ENCODE measurements at places on chromosomes 2 and 18.

GRCh38 chr2:64400733-64401528, 53.0 kb upstream of the LGALSL start:
- DNase-seq, result no peak

DNA sequence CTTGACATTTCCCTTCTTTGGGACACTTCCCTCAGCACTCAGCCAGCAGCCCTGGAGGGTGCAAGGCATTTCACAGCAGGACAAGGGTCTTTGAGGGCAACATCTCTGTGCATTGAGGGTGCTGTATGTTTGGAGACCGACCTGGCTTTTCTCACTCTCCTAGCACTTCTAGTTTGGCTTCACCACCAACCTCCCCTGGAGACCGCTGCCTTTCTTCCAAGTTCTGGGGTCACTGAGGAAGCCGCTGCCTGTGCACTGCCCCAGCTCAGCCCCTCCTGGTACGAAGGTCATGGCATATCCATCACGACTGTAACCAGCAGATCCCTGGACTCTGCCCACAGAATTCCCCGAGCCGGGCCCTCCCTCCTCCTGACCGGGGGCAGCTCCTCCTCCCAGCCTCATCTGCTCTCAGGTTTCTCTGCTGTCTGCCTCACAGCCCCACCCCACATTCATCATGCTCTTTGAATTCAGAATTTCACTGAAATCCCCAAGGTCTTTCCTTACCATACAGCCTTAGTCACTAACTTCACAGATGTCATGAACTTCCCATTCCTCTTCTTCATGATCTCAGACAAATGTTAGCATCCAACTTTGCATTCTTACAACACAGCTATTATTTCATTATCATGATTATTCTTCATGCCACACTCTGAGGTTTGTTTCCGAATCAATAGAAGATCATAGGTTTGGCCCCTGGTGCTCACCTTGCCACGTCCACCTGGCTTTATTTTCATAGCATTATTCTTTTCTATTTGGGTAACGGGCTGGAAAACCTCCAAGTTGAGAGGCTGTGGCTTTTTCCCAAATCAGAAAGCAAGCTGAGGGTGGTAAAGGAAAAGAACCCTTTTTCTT, 113.0 kb upstream of the COPS8 start:
- no peak for DNase-seq

GRCh38 chr2:10085043-10085667, 4.9 kb upstream of the CYS1 start:
- DNase-seq, result no peak

- DNase-seq, result no peak
These were observed 421.3 kb upstream of the NXPH2 start for GRCh38 chr2:139201516-139201915.

GRCh38 chr18:53984021-53984420, 240.4 kb downstream of the MBD2 start:
- no peak for DNase-seq

- no peak for DNase-seq
These were observed 6.9 kb upstream of the POLR2D start for GRCh38 chr2:127864877-127865276.

GRCh38 chr2:25333981-25334380, 7.7 kb downstream of the DNMT3A start:
- no peak for DNase-seq

DNA sequence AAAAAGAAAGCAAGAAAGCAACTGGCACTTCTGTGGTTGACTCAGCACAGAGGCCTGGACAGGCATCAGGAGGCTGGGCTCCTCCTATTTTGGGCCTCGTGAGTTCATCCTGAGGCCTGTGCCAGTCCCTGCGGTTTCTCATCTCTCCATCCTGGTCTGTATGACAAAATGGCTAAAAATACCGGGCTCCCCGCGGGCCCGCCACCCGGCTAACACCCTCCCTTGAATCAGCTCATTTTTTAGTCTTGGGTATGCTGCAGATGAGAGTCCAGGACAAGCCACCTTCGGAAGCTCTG, 62.3 kb upstream of the YWHAQ start:
- no peak for DNase-seq

DNA sequence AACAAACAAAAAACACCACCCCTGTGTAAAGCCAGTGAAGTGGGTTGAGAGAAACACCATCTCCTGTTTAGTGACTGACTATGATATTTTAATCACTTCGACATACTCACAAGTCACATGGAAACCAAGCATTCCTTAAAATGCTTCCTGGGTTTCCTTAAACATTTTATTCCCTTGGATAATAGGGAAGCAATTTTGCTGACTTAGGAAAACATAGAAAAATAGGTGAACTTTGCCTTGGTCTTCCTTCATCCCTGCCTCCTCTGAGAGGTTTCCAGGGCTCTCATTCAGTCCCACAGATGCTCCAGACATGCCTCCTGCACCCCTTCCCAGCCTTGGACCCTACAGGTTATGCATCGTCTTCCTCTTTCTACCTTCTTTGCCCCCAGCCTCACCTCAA, 122.6 kb upstream of the SERPINE2 start:
- no peak for DNase-seq

DNA sequence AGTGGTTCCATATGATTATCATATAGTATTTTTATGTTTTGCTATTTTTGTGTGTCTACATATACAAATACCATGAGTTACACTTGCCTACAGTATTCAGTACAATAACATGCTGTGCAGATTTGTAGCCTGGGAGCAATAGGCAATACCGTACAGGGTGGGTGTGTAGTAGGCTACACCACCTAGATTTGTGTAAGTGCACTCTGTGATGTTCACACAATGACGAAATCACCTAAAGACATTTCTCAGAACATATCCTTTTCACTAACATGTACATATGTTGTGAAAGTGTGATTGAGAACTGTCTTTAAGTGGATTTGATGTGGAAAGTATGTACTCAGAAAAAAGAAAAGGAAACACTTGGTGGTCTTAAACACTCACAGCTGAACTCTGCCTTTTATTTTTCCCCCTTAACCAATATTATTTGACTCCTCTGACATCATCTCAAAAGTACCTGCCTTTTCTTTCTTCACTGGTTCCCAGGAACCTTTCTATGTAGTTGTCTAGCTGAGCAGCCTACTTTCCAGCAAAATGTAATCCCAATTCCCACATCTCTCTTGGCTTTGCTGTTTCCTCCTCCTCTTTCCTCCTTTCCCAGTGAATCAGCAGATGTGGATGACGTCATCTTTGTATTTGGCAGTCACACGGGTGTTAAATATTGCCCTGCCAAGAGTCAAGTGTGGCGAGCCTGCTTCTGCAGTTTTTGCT, 47.7 kb downstream of the OSBPL6 start:
- peak; percentile 22 for DNase-seq
